ENCODE measurements at places on chromosomes 6 and 20.

DNA sequence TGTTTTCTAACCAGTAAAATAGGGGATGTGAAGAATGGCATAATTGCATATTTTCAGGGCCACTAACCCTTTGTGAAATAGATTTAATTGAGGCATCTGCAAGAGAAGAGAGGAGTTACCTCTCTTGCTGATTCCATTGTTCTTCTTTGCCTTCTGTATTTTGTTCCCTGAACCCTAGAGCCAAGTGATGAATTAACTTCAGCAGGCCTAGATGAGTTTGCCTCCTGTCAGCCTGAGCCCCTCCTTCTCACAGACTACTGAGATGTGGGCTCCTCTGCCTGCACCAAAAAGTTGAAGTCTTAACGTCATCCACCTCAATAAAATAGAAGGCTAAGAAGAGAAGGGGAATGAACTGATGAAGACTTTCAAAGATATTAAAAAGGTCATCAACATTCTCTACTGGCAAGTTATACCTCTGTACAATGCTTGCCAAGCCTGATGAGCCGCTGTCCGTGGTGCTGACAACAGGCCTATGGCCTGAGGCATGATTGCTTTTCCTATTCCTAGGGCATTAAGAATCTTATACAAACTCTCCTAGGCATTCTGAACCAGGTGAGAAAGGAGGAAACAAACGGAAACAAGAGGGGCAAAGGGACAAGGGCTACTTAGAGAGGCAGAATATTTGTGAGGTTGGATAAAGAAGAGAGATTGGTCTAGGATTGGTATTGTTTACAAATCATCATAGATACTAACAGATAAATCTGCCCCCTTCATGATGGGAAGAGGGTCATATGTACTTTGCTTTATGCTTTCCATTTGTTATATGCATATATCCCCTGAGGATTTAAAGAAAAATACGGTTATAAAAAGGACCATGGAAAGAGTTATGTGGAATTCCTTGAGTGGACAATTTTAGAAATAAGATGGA, 46.8 kb downstream of the CD24 start:
- DNase-seq = peak; percentile 16

DNA sequence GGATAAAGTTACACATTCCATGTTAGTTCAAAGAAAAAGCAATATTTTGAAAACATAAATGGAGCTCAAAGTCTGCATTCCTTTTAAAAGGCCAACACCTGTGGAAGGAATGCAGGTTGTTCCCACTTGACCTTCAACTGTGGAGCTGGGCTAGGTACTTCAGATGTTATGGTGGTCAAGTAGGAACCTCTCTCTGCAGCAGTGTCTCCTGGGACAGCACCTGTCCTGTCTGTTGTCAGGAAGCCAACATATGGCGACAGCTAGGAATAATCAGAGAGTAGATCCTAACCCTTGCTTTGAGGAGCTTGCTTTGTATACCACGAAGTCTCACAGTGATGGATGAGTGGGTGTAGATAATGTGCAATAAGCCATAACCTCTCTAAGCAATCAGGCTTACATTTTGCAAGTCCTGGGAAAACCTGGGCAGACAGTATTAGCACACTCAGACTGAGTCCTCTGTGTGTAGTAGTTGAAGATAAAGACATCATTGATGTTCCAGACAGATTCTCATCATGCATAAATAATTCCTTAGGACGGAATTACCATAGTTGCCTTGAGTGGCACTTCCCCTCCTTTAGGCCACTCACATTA, 347.5 kb downstream of the PRL start:
- no peak for DNase-seq

GRCh38 chr6:74366634-74367033, 670.6 kb downstream of the CD109 start:
- no peak for DNase-seq

DNA sequence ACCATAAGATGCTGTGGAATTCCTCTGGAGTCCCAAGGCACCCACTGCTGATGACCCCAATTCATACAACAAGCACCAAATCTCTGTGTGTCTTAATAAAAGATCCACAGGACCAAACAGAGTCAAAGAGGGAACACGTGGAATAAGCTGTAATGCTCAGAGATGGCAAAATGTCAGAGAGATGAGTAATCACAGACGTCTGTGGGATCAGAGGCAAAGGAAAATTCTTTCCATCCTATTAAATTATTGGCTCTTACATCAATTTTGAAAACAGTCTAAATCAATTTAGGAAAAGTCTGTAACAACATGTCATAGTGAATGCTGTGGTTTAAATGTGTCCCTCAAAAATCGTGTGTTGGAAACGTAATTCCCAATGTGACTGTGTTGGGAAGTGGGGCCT, 17.5 kb upstream of the SAMD3 start:
- DNase-seq = peak; percentile 77

- no peak for DNase-seq
Measured at GRCh38 chr20:36431604-36432003, 109.7 kb upstream of the MYL9 start.

- DNase-seq = no peak
Measured at GRCh38 chr20:34949120-34949519, 6.5 kb downstream of the GSS start.

GRCh38 chr6:2353412-2354137, 108.2 kb upstream of the GMDS start:
- DNase-seq = peak; percentile 58

- DNase-seq = peak; percentile 25
Measured at GRCh38 chr20:46757754-46758678, 48.6 kb downstream of the SLC2A10 start.

- no peak for DNase-seq
Measured at GRCh38 chr6:96809119-96809518, 28.2 kb downstream of the GPR63 start.

DNA sequence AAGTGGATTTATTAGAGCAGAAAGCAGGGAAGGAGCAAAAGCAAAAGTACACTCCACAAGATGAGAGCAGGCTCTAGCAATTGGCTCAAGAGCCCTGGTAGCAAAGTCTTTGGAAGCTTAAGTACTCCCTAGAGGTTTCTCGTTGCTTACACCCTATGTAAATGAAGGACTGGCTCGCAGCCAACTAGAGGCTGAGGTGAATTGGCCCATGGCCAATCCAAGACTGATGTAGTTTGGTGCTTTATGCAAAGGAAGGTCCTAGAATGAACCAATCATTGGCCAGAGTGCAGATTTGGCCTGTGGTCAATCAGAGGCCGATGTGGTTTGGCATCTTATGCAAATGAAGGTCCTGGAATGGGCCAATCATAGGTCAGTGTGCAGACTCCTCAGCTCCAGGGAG, 191.3 kb upstream of the ARID1B start:
- DNase-seq = no peak

DNA sequence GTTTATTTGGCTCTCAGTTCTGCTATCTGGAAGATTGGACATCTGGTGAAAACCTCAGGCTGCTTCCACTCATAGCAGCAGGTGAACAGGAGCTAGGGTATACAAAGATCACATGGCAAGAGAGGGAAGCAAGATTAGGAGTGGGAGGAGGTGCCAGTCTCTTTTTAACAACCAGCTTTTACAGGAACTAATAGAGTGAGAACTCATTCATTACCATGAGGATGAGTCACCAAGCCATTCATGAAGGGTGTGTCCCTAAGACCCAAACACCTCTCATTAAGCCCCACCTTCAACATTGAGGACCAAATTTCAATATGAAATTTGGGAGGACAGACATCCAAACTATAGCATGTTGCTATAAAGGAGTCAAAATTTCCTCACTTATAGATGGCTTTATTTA, 85.4 kb upstream of the HCRTR2 start:
- DNase-seq = no peak

- DNase-seq = no peak
Measured at GRCh38 chr6:127950566-127951145, 49.8 kb upstream of the THEMIS start.

DNA sequence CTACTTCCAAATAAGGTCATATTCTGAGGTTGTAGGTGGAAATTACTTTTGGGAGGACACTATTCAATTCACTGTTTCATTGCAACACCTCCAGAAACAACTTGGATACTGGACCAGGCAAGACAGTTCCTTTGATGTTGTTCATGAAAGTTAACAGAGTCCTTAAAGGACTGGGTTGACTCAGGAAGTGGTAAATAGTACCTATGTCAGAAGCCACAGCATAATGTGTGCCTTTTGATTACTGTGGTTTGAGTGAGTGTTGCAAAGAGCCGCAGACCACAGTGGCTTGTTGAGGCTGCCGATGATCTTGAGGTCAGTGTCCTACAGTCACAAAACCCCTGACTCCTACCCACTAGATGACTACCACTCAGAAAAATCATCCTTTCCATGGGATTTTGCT, 10.9 kb downstream of the IL20RA start:
- no peak for DNase-seq

DNA sequence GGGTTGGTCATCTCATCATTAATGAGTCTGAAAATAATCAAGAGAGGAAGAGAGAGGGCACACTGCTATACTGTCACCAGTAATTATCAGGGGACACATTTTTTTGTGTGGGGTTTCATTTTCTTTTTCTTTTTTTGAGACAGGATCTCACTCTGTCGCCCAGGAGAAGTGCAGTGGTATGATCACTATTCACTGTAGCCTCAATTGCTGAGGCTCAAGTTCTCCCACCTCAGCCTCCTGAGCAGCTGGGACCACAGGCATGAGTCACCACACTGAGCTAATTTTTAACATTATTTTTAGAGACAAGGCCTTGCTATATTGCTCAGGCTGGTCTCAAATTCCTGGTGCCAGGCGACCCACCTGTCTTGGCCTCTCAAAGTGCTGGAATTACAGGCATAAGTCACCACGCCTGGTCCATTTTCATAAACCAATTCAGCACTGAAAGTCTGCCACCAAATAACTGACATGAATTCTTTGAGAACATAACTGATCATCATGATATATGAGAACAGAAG, 43.3 kb downstream of the EPHA7 start:
- DNase-seq = no peak

DNA sequence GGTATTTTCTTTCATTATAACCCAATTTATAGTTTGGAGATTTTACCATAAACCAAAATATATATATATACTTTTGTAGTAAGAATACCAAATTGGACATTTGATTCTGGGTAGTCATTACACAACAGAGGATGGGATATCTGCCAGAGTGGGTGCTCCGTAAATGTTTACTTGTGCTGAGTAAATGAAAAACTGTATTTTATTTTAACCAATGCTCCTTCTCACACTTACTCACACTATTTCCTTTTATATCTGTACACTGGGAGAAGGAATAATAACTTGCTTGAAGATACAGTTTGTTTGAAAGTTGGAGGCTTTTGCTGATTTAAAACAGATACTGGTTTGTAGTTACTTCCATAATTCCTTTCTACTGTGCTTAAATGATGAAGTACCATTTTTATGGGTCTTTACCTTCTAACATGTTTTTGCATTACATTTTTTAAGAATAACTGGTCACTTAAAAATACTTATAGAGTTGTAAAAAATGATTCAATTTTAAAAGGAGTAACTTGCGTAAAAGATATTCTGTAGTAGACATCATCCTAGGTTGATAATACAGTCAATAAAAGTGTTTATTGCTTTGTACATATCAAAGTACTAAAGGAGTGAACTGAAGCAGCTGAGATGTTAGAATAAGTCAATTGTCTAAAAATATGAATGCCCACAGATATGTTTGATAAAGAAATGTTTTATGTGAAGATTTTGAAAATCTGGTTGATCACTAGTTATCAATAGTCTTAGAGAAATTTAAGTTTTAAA, 411.7 kb downstream of the UTRN start:
- no peak for DNase-seq

GRCh38 chr6:41581381-41581991, 35.3 kb downstream of the FOXP4 start:
- DNase-seq = peak; percentile 39

GRCh38 chr6:157393669-157394327, 12.8 kb downstream of the ZDHHC14 start:
- no peak for DNase-seq

DNA sequence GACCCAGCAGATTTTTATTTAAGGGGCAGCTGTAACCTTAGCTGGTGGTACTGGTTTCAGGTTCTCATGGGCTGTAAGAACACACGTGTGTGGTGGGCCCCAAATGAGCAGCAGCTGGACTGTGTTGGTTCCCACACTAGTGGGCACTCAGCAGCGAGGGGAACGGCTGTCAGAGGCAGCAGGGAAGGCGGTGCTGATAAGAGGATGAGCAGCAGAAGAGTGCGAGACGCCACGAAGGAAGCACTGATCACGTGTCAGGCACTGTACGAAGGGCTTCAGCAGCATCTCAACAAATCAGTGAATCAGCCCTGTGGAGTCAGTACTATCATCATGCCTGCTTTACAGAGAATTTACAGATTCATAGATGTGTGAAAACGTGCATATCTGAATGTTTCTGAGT, 41.0 kb upstream of the EMILIN3 start:
- no peak for DNase-seq

- DNase-seq = no peak
Measured at GRCh38 chr6:163956571-163957407, 542.3 kb downstream of the QKI start.

DNA sequence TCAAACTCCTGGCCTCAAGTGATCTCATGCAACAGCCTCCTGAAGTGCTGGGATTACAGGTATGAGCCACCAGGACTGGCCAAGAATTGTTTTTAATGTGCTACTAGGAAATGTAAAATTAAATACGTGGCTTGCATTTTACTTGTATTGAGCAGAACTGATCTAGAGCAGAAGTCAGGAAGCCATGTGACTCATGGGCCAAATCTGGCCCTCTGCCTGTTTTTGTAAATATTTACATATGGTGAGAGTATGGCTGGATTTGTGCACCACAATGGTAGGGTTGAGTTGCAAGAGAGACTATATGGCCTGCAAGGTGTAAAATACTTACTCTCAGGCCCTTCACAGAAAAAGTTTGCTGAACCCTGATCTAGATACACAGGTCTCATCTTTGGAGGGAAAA, 75.8 kb downstream of the LAMP5 start:
- peak; percentile 51 for DNase-seq

- no peak for DNase-seq
Measured at GRCh38 chr6:87925373-87926060, 122.1 kb upstream of the SPACA1 start.

DNA sequence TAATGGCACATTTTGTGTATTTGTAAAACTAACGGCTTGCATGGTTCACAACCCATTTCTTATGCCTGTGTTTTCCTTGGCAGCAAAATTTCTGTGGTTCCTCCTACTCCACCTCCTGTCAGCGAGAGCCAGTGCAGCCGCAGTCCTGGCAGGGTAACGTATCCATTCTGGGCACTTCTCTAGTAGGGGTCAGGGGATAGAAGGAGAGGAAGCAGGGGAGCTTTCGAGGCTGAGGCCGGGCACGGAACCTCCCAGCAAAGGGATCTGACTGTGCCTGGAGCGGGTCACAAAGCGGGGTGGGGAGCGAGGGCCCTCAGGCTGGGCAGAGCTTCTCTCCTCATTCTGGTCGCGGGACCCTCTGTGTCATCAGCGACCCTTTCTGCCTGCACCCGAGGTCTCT, 58.4 kb downstream of the SYTL3 start:
- DNase-seq = no peak

GRCh38 chr6:68876792-68877493, 241.9 kb downstream of the ADGRB3 start:
- DNase-seq = no peak

DNA sequence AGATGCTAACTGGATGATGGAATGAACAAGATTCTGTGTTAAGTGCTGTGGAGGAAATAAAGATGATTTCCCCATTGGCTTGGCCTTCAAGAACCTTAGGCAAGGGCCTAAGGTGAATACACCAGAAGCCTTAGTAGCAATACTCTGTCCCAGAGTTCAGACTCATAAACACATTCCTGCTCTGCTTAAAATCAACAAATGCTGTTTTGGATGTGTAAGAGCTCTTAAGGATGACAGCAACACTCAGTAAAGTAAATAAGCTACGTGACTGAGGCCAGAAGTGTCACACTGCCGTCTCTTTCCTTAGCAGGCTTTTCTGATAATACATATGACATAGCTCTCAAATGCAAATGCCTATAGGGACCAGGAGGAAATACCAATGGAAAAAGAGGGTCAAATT, 90.6 kb downstream of the EYA2 start:
- no peak for DNase-seq

All from fibroblast of skin of left quadriceps (primary cell).